ENCODE measurements at places on chromosomes 16 and 17.

- DNase-seq, result no peak
Measured at GRCh38 chr17:72497915-72498314, 377.1 kb downstream of the SOX9 start.

DNA sequence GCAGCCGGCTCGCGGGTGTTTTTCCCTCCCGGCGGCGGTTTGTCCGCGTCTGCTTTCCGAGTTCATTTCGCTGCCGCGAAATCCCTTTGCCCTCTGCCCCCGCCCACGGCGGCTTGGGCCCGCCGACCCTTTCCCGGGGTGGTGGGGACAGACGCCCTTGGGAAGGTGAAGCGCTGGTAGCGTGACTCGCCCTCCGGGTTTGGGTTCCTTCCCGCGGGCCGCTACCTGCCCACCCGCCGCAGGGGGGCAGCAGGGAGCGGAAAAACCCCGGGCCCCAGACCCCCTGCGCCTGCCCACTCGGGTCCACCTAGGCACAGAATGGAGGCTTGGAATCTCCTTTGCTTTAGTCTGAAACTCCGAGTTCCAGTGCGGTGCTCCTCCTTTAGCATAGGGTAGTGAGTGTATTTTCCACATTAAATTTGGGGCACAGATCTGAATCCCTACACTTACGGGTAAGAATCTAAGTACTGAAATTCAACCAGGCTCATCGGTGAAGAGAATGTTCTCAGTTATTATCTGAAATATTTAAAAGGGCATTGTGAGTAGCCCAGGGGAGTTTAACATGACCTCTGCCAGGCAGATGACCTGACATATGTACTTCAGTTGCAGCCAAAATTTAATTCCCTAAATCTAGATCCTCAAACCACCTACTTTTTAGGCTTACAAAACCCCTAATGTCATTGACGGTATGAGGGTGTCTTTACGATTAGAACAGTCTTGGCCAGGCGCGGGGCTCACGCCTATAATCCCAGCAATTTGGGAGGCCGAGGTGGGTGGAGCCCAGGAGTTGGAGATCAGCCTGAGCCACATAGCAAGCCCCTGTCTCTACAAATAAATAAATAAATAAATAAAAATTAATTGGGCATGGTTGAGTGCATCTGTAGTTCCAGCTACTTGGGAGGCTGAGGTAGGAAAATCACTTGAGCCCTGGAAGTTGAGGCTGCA is 1.0 kb downstream of the NME2 start:
- peak; percentile 81 for DNase-seq

GRCh38 chr17:2106308-2106955 is 51.5 kb downstream of the HIC1 start:
- no peak for DNase-seq

GRCh38 chr17:4160294-4160859 is 17.4 kb downstream of the CYB5D2 start:
- no peak for DNase-seq

- DNase-seq, result no peak
Measured at GRCh38 chr17:148757-149156, 11.4 kb downstream of the SCGB1C2 start.

GRCh38 chr17:55617441-55617840 is 105.2 kb downstream of the TMEM100 start:
- DNase-seq, result no peak

DNA sequence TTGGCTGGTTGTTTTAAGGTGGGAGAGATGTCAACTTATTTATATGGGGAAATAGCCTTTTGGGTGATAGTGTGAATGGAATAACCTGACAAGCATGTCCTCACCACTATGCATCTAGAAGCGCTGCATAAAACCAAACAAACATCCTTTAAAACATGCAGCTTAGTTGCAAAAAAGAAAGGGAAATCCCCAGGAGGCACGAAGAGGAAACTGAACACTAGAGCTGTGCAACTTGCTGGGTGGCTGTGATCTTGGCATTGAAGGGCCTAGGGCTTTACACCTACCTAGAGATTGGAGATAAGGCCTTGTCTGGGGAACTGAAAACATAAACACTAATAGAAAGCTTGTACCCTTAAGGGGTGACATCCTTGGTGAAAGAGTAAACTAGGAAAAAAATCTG is 7.3 kb downstream of the C16orf54 start:
- DNase-seq, result no peak

DNA sequence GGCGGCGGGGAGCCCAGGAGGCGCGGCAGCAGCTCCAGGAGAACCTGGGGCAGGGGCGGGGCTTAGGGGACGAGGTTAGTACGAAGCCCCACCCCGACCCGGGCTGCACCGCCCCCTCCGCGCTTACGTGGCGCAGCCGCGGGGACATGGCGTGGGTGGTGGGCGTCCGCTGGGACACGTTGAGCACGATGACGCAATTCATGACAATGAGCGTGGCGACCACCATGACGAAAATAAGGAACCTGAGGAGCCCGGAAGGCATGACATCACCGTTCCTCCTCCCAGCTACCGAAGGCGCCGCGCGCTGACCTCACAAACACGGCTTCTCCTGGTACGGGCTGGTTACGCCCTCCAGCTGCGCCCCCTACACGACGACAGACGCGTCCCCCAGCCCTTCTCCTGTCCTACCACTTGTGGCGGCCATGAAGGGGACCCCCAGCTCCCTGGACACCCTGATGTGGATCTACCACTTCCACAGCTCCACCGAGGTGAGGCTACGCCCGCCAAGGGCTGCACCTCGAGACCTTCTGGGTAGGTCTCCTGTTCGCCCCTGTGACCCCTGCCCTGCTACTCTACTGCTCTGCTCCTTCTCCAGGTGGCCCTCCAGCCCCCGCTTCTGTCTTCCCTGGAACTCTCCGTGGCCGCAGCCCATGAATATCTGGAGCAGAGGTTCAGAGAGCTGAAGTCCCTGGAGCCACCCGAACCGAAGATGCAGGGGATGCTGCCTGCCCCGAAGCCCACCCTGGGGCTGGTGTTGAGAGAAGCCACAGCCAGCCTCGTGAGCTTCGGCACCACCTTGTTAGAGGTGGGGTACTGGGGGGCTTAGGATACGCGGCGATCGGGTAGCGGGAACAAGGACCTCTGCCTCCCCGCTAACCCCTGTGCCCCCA is at the start of gene C17orf107:
TSS of gene C17orf107 (plus strand) at position 196 of the 890 bp plus-strand sequence. CDS start at position 423, 227 bp downstream.
- no peak for DNase-seq

DNA sequence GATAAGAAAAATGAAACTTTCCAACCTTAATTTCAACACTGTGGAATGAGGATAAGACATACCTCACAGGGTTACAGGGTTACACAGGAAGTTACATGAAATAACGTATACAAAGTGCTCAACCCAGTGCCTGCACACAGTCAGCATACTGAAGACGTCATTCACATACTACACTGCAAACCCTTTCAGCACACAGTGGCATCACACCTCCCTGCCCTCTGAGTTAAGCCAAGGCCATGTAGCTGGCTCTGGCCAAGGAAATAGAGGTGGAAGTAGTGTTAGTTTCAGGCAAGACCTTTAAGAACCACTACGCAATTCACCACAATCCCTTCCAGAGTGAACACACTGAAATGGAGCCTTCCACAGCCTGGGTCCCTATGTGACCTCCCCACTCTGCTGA is 46.6 kb upstream of the GSG1L start:
- no peak for DNase-seq

DNA sequence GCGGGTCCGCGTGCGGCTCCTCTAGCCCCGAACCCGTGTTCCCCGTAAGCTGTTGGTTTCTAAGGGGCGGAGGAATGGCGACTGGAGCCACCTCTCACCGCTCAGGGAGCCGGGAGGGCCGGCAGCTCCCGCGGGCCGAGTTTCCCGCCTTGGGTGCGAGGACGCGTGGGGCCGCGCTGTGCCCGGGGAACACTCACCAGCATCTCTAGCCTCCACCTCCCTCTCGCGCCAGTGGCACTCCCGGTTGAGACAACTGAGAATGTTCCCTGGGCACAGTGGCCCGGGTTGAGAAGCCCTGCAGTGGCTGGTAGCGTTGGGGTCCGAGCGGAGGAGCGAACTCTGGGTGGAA is 560 bp downstream of the TELO2 start:
- DNase-seq, result peak; percentile 62

DNA sequence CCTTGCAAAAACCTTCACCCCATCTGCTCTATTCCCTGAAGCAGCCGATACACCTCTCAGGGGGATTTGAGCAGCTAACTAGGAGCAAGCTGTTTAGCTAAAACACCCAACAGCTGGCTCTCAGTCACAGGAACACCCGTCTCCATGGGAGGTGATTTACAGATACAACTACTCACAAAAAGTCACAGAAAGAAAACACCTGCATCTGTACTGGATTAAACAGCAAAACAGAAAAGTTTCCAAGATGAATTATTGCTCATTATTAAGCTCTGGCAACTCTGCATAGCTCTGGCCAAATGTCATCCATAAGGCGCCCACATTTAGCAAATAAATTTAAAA is 22.3 kb downstream of the GJC1 start:
- no peak for DNase-seq

DNA sequence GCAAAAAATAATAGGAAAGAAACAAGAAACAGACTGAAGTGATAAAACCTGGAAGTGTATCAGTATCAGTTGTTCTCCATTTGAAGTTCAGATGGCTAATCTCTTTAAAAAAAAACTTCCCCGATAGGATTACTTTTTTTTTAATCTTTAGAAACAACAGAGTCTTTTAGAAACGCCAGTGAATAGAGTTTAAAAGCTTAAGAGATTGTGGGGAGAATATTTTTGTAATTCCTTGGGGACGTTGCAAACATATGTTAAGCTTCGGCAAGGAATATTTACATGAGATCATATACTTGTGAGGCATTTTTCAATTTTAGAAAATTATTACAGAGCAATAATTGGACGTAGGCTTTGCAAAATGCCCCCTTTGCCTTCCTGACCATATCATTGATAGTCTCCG is 13.2 kb downstream of the MAF start:
- DNase-seq, result no peak

All from H54 (cell line).